Right cardiac atrium (tissue), 5 donors: ENCODE measurements at places on chromosomes 1 and 21. TPM values are rescaled to one million over a fixed set of nuclear protein-coding genes. Genes with fewer than 3 reads are reported as not detected.

DNA sequence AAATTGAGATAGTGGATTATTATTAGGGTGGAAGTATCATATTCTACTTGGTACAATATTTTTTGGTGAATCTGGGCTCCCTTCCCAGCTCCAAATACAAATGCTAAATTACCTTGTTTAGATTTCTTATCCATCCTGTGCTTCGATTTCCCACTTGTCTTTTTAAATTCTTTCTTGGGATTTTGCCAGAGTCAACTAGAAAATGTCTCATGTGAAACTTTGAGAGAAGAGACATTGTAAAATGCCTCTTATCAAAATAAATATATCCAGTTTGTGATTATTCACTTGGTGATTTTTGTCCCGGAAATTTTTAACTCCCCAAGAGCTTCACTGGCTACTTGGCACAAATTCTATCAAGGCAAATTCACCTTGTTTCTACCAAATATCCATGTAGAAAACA, 202.0 kb downstream of the FMN2 start:
- DNase-seq: no peak

The EDARADD gene
- total RNA-seq: 0.40 TPM

The SLC25A34 gene
- total RNA-seq: 4.4 TPM

The MYOG gene
- total RNA-seq: not detected
